ENCODE measurements at places on chromosomes 4 and X. TPM values are rescaled to one million over a fixed set of nuclear protein-coding genes. Genes with fewer than 3 reads are reported as not detected.

GRCh38 chr4:23034731-23035130, 342.0 kb downstream of the GBA3 start:
- H3K4me3 ChIP-seq = no peak overlapping the region
- H3K36me3 ChIP-seq = no peaks in the 10 kb centered on the region
- no peak for DNase-seq
- H3K27ac ChIP-seq = no peak overlapping the region
- H3K27me3 ChIP-seq = no peaks in the 10 kb centered on the region

GRCh38 chrX:71859637-71860036, 51.0 kb upstream of the NHSL2 start:
- no peaks in the 10 kb centered on the region for H3K4me1 ChIP-seq
- peak; percentile 54 for DNase-seq
- no peak overlapping the region for H3K4me3 ChIP-seq
- H3K27ac ChIP-seq = no peak overlapping the region
- no peaks in the 10 kb centered on the region for H3K36me3 ChIP-seq
- H3K27me3 ChIP-seq = peaks cover 7% of the 10 kb centered on the region

DNA sequence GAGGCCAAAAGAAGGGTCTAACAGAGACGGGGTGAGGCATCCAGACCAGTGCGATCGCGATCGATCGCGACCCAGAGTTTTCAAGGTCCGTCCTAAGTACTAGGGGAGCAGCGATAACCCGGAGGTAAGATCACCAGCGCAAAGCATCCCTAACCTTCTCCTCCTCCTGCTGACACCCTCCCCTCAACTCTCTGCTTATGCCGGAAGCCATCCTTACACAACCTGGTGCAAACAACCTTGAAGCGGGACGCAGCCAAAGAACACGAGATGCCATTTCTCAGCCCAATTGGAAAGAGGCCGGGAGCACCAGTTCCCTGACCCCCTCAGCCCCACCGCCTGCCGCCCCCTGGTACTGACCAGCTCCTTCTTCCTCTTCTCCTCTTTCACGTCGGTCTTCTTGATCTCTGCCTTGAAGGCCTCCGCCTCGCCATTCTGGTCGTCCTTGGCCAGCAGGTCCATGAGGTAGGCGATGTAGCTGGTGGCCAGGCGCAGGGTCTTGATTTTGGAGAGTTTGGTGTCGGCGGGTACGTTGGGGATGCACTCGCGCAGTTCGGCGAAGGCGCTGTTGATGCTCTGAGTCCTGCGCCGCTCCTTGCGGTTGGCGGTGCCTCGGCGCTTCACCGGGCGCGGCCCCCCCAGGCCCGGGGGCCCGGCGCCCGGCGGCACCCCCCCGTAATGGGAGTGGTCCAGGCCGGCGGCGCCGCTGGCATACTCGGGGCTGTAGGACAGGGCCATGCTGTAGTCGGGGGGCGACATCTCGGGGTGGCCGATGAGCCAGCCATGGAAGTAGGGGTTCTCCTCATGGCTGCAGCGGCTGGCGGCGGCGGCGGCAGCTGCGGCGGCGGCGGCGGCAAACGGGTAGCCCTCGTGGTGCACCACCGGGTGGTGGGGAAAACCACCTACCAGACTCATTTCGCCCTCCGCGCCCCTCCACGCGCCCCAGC, 1.4 kb downstream of the HAND2 start:
- H3K4me1 ChIP-seq = peaks cover 17% of the 10 kb centered on the region
- peak overlapping the region; percentile 23 for H3K4me3 ChIP-seq
- H3K36me3 ChIP-seq = peaks cover 7% of the 10 kb centered on the region
- DNase-seq = peak; percentile 15

Gene HEPH
- total RNA-seq = not detected

DNA sequence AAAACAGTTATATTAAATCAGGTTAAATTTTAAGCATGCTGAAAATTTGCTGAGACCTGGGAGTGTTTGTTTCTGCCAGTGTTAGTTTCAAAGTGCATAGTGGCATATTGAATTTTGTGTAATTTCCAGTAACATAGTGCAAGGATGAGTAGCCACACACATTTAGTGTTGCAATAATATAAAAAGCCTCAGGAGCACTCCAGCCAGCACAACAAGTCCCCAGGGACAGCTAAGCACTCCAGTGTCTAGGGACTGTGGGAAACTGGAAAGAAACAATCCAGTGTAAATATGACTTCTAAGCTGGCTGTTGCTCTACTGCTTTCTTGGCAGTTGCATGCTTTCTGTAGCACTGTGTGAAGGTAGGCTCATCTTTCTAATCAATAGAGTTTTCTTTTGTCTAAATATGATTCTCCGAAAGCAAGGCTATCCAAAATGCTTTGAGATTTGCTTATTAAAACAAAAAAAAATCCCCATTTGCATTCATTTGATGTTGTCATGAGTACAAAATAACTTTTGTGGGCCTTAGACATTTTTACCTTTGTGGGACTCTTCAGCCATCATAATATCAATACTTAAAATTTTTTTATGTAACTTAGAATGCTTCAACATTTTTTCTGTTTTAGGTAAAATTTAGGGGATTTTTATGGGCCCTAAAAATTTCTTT, 24.2 kb upstream of the CXCL2 start:
- H3K36me3 ChIP-seq = no peaks in the 10 kb centered on the region
- DNase-seq = no peak
- peaks cover 2% of the 10 kb centered on the region for H3K27me3 ChIP-seq
- H3K4me3 ChIP-seq = no peak overlapping the region
- H3K4me1 ChIP-seq = no peaks in the 10 kb centered on the region

DNA sequence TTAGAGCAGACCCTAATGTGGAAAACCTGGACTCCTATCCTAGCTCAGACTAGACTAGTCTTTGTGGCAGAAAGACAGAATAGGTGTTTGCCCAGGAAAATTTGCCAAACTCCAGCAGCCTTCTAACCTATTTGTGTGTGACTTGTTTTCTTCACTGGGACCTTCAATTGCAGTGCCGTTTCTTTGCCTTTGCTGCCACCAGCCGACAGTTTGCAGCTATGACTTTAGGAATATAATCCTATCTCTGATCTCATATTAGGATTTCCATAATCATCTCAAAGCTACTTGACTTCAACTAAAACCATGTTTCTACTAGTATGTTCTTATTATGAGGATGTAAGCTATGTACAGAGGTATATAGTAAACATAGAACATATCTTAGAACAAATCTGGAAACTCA, 60.2 kb upstream of the PGAM4 start:
- peaks cover under 1% of the 10 kb centered on the region for H3K4me1 ChIP-seq
- peak; percentile 33 for DNase-seq
- H3K4me3 ChIP-seq = no peak overlapping the region

- no peaks in the 10 kb centered on the region for H3K36me3 ChIP-seq
- peaks cover 5% of the 10 kb centered on the region for H3K27me3 ChIP-seq
Measured at GRCh38 chr4:76657443-76657842, 222.4 kb downstream of the SHROOM3 start.
